ENCODE measurements at places on chromosomes 16 and 17.
A peak's percentile ranks its signal among the peaks of the same experiment; 100 is the strongest.

DNA sequence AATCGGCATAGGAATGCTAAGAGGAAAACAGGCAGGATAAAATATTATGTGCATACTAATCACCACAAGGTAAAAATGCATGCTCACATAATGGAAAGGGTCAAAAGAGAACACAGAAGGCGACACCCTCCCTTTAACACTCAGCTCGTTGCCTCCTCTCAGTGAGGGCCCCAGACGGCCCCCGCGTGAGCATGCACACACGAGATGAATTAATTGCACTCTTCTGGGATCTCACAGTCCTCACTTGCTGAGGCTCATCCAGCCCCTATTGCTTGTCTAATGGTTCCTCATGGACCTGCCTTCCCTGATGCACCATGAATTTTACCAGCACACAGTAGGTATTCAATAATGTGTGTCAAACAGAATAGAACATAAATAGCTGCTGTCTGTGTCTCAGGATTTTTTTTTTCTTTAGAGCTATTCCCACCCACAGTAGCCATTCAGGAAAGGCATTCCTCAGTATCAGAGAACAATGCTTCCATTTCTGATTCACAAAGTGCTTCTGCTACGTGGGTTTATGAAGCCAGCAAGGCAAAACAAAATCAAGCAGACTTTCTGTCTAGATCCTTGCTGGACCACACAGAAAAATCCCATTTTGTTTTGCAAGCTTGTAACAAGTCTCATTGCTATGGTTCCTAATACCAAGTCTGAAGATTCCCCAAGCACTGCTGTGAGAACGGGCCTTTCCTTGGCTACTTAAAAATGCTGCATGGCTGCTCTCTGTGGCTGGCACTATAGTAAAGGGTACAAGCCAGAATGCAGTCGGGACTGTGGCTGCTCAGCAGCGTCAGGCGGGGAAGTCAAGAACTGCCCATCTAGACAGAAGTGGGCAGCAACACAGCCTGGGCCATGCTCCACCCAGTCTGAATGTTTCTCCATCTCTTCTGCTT, 43.6 kb downstream of the TOM1L2 start:
- no peak for DNase-seq

- no peak for DNase-seq
These were observed 72.1 kb downstream of the SOCS1 start for GRCh38 chr16:11183951-11184350.

- DNase-seq: no peak
These were observed 3.4 kb upstream of the SOX15 start for GRCh38 chr17:7593296-7593695.

DNA sequence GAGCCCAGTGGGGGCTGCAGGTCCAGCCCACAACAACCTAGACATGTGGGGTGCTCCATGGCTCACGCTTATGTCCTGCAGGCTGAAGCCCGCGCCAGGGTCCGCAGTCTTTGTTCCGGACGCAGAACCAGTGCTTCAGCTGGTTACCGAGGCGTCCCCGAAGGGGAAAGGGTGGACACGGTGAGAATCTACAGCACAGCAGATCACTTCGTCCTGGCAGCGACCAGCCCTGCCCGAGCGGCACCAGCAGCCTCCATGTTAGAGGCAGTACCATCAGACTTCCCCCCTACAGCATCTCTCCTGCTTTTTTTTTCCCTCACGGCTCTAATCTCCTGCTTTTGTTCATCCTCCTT, 1736.4 kb downstream of the TP53TG3F start:
- peak; percentile 35 for DNase-seq

DNA sequence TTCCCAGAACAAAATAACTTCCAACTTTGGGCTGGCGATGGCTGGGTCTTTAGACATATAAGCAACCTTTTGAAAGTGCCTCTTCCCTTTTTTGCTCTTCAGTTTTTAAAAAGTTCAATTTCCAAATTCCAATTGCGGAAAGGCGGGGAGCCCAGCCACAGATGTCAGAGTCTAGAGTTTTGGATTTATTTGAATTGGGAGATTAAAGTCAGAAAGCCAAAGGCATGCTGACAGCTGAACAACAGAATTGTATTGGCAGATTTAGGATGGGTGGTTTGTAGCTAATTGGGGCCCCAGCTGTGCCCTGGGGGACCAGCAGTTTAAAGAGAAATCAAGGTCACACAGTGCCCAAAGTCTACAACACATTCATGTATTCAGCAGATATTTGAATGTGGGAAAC, 10.5 kb downstream of the YPEL2 start:
- no peak for DNase-seq

Data from pancreas (tissue), 10 donors.